ENCODE measurements at places on chromosomes 16 and 17.

GRCh38 chr16:15509593-15510535, 75.5 kb downstream of the BMERB1 start:
- no peak for DNase-seq

DNA sequence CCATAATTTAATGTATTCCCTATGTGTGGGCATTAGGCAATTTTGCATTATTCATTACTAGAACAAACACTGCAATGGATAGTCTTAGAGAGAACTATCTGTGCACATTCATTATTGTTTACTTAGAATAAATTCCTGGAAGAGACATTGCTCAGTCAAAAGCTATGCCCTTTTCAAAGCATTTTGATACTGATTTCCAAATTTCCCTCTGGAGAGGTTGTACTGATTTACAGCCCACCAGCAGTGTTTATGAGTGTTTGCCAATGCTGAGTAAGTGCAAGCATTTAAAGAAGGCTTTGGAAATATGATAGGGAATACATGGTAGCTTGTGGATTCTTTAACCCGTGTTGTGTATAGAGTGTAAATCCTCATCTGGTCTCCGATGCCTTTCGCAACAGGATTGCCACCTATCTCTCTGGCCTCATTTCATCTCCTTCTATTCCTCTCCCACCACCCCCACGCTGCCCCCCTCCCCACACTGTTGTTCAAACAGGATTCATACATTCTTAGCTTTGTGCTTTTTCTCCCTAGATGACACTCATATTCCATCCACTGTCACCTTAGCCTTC, 33.4 kb upstream of the MMD start:
- no peak for DNase-seq

- no peak for DNase-seq
Observed at GRCh38 chr16:78034530-78034929, 12.2 kb downstream of the CLEC3A start.

GRCh38 chr16:2927010-2927646, 15.4 kb downstream of the FLYWCH1 start:
- peak; percentile 84 for DNase-seq

DNA sequence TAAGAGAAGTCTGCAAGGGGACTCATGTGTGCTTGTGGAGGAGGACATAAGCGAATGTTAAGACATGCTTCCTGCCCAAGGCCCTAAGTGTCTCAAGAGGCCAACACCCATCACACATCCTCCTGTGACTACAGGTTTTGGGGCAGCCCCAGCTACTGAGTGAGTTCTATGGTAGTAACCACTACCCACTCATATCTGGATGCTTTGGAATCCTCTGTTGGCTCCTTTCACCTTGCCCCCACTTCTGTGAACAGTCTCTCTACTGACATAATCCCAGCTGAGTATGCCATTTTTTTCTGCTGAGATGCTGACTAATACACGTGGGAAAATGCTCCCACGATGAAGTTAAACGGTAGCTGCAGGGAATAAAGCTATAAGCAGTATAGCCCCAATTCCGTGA, 153.5 kb downstream of the VPS53 start:
- peak; percentile 12 for DNase-seq

GRCh38 chr17:41718287-41718645, 6.1 kb downstream of the GAST start:
- DNase-seq: no peak

DNA sequence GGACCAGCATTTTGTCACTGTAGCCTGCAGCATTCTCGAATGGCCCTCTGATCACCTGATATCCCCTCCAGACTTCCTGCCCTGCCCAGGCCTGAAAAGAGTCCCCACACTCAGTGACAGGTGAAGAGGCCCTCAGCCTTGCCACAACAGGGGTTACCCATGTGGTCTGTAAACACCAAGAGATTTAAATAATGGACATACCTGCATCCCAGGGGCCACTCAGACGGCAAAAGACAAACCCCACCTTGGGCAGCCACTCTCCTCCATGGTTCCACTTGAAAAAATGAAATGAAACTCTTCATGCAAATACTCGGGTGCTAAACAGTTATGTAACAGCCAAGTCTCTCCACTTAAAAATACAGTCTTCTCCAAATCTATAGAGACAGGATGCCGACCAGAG, 22.9 kb upstream of the PECAM1 start:
- no peak for DNase-seq

DNA sequence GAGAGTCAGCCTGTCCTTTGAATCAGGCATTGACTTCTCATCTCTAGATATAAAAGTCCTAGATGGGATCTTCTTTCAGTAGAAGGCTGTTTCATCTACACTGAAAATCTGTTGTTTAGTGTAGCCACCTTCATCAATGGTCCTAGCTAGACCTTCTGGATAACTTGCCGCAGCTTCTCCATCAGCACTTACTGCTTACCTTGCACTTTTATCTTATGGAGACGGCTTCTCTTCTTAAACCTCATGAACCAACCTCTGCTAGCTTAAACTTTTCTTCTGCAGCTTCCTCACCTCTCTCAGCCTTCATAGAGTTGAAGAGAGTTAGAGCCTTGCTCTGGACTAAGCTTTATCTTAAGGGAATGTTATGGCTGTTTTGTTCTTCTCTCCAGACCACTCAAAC, 5.4 kb upstream of the MMP2 start:
- no peak for DNase-seq

DNA sequence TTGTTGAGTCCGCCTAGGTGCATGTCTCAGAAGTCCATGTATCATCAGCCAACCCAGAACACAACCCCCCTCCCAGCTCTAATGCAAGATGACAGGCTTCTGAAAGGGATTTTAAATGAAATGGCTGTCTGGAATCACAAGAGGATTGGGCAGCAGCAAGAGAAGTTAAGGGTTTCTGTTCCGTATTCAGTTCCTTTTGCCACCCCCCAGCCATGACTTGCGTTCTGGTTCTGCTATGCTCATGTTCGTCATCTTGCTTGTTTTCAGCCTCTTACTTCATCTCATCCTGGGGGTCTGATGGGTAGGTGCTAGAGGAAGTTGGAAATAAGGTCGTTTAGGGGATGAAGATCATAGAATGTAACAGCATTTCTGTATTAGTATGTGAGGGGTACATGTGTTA, 12.0 kb downstream of the MINK1 start:
- no peak for DNase-seq

DNA sequence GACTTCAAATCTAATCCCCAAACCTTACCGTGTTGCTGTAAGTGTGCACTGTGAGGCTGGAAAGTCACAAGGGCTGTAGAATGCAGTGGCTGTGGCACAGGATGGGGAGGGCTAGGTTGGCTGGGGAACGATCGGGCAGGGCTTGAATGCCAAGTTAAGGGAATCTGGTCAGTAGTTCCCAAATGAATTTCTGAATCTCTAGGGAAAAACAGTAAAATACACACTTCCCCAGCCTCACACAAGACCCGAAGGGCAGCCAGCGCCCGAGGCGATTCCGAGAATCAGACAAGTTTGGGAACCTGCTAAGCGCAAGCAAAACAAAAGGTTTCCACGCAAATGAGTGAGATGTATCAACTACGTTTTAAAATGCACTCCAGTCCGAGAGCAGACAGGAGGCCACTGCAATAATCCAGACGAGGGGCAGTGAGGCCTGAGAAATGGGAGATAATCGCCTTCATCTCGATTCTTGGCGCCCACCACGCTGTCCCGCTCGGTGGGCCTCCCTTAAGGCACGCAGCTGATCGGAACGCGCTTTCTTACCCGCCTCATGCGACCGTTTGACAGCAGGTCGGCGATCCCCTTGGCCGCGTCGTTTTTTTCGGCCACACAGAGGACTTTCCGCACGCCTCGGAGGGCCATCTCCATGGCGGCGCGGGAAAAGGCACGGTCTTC, 599 bp downstream of the TOP3A start:
- DNase-seq: no peak

GRCh38 chr17:72299592-72299991, 178.8 kb downstream of the SOX9 start:
- DNase-seq: no peak
